ENCODE measurements at places on chromosomes 6 and 20.

- no peak for DNase-seq
These were observed 25.1 kb upstream of the FAM8A1 start for GRCh38 chr6:17574866-17575560.

DNA sequence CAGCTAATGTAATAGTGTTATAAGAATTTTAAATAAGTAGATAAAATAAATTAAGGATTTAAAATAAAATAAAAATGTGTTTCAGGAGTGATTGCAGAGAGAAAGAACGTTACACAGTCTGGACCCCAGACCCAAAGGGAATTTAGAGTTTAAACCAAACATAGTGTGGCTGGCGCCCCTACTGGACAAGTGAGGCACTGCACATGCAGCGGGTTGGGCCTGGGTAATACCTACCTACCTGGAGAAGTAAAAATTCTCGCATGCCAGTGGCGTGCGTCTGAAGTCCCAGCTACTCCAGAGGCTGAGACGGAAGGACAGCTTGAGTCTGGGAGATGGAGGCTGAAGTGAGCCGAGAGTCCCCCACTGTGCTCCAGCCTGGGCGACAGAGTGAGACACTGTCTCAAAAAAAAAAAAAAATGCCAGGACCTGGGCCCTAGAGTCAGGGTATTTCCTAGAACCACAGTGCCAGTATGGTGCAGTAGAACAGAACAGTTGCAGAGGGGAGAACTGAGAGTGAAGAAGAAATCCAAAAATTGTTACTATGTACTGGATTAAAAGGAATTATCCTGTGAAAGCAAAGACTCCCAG, 71.4 kb upstream of the TCF21 start:
- DNase-seq: no peak

DNA sequence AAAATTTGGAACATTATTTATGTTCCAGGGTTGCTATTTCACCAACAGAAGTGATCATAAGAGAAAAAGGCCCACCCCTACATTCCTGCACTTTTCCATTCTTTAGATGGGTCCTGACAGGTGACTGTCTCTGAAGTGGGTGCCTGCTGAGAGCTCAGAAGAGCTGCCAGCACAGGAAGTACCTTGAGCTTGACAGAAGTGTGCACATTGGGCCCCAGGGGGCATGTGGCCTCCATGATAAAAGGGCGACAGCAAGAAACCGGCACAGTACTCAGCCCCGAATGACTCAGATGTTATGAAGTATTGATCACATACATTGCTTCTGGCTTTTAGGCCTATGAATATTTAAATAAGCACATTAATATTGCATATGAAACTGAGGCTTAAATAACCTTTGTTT, 150.4 kb downstream of the PCSK2 start:
- DNase-seq: no peak

GRCh38 chr6:7106215-7106751, 1.5 kb upstream of the RREB1 start:
- no peak for DNase-seq

- no peak for DNase-seq
These were observed 259.6 kb downstream of the TBC1D7 start for GRCh38 chr6:13068586-13069210.

- no peak for DNase-seq
These were observed 30.9 kb downstream of the LRRC1 start for GRCh38 chr6:53825532-53826321.

DNA sequence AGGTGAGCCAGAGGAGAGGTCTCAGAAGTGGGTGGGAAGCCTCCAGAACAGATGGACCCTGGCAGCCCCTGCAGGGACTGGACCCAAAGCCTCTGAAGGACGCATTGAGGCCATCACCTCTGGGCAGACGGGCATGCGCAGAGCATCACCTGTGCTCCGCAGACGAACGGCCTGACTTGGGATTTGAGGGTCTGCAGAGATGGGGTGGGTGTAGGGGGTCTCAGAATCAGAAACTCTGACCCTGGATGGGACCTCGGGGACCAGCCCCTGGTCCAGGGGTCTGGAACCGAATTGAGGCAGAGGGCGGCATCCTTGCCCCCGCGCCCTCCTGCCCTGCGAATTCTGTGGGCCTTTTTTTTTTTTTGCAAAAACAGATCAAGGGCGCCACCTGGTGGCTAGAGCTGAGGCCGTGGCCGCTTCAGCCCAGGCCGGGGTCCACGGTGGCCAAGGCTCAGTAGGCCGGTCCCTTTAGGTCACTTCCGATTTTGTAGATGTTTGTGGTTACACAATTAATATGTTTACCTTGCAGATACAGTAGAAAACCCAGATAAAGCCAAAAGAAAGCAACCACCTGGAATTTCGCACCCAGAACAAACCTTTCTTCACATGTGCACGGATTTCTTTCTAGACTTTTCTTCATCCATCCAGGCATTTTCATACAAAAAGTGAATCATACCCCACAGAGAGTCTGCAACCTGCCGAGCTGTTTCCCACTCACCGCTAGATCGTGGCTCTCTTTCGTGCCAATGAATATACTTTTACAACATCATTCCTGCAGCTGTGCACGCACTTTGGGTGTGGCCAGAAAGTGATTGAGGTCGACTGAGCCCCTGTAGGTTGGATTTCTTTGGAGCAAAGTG, 25.9 kb downstream of the ZBP1 start:
- no peak for DNase-seq

- no peak for DNase-seq
These were observed 15.0 kb upstream of the CSE1L start for GRCh38 chr20:49030954-49031619.

- DNase-seq: peak; percentile 64
These were observed 50.5 kb upstream of the ASIP start for GRCh38 chr20:34190679-34191090.

GRCh38 chr6:13769655-13770053, 44.7 kb downstream of the MCUR1 start:
- DNase-seq: no peak

DNA sequence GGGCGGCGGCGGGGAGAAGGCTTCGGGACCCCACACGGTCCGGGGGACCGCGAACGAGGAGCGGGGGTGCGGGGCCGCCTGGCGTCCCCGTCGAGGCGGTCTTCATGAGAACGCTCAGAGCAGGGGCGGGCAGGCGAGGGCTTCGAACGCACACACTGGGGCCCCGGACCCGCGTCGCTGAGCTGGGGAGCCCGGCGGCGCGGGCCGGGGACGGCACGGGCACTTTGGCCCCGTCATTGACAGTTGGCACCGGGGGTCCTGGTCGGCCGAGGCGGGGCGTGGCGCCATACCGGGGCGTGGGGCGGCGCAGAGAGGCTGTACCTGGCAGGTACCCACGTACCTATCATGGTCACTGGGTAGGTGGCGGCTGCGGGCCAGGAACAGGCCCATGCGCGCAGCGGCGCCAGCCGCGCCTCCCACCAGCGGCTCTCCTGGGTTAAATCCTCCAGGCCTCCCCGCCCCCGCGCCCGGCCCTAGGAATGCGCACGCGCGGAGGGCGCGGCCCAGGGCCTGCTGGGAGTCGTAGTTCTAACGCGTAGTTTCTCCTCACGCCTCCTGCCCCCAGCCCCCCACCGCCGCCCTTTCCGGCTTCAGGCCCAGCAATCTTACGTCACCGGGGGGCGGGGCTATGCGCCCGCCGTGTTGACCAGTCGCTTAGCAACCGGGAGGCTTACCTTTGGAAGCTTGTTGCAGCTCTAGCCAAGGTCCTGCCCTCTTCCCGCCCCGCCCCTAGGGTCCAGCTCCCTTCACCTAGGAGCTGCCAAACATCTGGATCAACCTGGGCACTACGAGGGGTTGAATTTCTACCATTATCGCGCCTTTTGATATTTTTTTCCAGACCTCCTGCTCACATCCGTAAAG, at the start of the genes PACRG and PRKN:
Gene PACRG (plus strand): TSS at position 653 of the 861 bp plus-strand sequence.
Gene PRKN (minus strand): TSS at position 445 of the 861 bp plus-strand sequence.
- DNase-seq: peak; percentile 95

DNA sequence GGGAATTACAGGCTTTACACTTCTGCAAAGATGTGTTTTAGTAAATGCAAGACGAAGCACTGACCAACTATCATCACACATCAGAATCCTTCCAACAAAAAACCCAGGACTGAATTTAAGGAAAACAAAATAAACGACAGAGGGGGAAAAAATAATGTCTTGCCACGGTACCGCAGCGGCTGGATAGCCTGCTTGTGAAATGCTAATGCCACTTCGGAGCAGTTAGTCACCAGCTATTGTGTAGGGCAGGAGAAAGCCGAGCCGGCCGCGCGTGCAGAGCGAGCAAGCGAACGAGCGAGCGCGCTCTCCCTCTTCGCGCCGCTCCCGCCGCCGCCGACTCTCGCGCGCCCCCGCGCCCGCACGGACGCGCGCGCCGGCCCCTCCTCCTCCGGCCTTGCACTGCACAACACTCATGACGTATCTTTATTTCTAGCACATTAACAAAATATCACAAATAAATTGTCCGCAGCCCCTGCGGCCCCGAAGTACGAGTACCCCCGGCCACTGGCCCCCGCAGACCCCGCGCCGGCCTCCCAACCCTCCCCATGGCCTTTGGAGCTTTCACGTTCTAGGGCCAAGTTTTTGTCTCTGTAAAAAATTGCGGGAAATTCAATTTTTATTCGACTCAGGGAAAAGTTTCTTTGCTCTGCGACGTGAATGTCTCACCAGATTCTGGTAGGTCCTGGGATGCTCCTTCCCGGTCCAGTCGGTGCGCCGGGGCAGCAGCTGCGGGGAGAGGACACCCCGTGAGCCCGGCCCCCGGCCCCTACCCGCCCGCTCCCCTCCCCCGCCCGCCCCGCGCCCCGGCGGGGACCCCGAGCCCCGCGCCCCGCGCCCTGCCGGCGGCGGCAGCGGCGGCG, 1.0 kb downstream of the PHIP start:
- peak; percentile 87 for DNase-seq

DNA sequence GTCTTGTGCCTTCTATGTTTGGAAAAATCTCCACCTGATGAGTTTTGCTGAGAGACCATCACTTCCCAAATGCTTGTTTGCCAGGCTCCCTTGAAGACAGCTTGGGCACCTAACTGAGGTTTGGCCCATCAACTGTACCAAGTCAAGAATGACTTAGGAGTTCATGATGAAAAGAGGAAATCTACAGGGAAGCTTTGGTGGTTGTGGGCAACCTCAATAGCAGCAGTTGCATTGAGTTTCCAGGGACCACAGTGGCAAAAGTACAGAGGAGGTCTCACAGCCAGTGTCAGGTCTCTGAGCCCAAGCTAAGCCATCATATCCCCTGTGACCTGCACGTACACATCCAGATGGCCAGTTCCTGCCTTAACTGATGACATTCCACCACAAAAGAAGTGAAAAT, 49.7 kb upstream of the PHACTR1 start:
- no peak for DNase-seq

DNA sequence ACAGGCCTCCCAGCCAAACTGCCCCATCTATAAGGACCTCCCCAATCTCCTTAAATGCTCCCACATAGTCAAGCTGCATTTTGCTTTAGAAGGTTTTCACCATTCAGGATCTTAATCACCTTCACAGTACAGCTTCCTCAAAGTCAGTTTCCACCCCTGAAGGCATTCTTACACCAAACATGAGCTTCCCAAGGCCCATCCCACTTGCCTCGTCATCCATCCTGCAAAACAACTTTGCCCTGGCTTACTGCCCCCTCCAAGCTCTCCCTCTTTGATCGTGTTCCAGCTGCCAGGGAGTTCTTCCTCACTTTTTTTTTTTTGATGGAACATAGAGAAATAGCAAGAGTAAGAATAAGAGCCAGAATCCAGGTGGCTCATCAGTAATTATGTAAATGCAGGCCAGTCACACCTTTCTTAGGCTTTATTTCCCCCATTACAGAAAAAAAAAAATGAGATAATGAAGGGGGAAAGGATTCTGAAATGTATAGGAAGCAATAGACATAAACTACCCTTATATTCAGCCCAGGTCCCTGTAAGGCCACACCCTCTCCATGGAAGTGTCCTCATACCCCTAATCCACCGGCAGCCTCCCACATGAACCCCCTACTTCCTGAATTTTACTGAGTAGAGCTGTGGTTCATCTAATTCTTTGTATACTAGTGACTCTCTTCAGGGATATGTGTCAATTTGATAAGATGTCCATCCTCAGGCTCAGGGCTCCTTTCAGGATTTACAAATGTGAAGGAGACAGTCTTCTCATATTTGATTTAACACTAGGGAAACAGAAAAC, 12.7 kb downstream of the TRIM27 start:
- DNase-seq: no peak

DNA sequence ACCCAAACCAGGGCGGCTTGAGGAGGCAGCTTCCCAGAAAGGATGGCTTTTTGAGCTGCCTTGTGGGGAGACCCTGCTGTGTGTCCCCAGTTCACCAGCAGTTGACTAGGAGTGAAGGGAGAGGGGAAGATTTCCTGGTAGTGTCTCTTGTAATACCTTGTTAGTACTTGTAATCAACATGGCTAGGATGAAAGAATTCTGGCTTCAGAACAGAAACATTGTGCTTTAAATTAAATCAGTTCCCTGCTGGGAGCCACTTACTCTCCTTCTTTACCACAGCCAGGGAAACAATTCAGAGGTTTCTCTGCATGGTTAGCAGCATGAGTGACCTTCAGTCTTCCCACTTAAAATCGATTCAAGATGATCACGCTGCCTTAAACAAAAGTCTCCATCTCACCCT, 525.4 kb upstream of the ID4 start:
- DNase-seq: no peak

- no peak for DNase-seq
These were observed 52.8 kb upstream of the RIPOR2 start for GRCh38 chr6:24988562-24988961.

GRCh38 chr6:25155211-25155610, 124.0 kb upstream of the CARMIL1 start:
- no peak for DNase-seq

DNA sequence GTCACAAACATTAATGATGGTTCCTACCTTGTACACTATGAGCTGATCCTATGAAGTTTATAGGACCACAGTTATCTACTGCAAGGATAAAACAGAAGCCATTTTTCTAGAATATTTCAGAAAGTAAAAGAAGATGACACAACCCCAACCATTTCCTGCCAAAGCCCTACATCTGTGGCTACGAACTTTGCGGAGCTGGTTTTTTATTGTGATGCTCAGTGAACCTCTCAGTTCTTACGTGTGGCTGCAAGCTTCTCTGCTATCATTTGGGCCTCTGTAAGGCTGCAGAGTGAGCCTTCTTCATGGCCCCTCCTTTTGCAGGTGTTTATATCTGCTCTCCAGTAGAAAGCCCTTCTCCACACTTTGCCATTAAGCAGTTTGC, 17.8 kb upstream of the TAGAP start:
- DNase-seq: no peak

GRCh38 chr20:6714279-6714711, 53.2 kb upstream of the BMP2 start:
- no peak for DNase-seq

GRCh38 chr6:52176550-52176949, 9.6 kb upstream of the IL17A start:
- no peak for DNase-seq

GRCh38 chr6:9131616-9132015, 696.3 kb upstream of the SLC35B3 start:
- peak; percentile 1 for DNase-seq

- no peak for DNase-seq
These were observed 152.4 kb downstream of the SOBP start for GRCh38 chr6:107642095-107642860.

- DNase-seq: no peak
These were observed 112.4 kb downstream of the NOL4L start for GRCh38 chr20:32472581-32473207.

GRCh38 chr6:45507186-45507585, 129.5 kb upstream of the SUPT3H start:
- no peak for DNase-seq

- no peak for DNase-seq
These were observed 14.3 kb downstream of the SULF2 start for GRCh38 chr20:47770935-47771334.
